Fibroblast of the conjunctiva (primary cell): ENCODE measurements at places on chromosomes 3 and 15.

DNA sequence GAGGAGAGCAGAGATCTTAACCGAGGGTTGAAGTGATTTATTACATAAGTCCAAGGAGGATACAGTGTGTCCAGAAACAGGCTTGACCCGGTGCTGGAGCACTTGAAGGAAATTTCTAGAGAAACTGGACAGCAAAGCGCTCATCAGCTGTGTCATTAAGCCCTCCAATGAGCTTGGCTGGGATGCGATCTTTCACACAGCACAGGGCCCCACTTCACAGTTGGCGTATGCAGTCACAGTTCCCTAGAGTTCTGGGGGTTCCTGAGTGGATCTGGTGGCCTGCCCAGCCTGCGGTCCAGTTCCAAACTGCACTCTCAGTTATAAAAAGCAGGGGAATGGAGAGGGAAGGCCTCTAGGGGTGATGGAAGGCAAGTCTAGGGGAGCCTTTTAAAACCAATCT, 13.6 kb downstream of the ST8SIA2 start:
- DNase-seq: no peak

DNA sequence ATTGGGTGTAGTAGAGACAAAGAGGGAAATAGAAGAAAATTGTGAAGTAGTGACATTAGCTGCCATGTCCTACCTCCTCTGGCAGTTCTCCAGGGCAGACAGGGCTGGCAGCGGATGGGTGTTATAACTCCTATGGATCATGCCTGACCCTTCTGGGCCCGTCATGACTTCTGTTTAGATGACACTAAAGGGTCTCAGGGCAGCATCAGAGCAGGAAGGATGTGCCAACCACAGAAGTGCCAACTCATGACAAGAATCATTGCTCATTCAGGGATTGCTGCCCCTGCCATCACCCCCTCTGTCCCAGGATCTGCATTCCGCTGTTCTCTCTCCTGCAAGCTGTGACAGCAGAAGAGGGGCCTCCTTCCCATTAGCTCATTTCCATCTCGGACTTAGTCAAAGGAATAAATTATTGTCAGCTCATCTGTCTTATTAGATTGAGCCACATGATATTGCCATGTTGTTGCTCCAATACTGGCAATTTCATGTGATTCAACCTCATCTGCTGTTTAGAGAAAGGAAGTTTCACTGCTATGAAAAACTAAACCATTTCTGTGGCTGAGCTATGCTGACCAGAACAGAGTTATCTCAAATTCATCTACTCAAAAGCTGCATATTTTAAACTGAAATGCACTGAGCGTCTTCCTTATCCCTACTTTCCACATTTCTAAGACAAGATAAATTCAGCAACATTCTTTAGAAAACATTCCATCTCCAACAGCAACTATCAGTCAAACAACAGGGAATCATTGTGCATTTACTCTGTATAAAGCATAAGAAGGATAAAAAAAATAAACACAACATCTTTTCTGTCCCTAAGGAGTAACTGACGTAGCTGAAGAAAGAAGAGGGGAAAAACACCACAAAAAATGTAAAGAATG, 271.6 kb downstream of the FHIT start:
- peak; percentile 23 for DNase-seq

- DNase-seq: no peak
Observed at GRCh38 chr3:178002113-178002512, 534.1 kb upstream of the KCNMB2 start.

DNA sequence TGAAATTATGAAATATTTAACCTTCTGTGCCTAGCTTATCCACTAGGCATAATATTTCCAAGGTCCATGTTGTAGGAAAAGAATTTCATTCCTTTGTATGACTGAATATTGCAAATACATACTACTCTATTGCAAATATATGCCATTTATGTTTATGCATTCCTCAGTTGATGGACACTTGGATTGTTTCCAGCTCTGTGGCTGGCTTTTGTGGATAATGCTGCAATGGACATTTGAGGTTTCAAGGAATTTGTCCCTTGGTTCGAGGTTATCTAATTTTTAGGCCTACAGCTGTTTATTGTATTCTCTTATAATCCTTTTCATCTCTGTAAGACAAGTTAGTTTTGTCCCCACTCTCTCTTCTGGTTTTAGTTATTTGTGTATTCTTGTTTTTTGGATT, 7.7 kb upstream of the AADACL2 start:
- DNase-seq: no peak

- peak; percentile 33 for DNase-seq
Observed at GRCh38 chr3:14548321-14548729, 8.2 kb upstream of the GRIP2 start.

DNA sequence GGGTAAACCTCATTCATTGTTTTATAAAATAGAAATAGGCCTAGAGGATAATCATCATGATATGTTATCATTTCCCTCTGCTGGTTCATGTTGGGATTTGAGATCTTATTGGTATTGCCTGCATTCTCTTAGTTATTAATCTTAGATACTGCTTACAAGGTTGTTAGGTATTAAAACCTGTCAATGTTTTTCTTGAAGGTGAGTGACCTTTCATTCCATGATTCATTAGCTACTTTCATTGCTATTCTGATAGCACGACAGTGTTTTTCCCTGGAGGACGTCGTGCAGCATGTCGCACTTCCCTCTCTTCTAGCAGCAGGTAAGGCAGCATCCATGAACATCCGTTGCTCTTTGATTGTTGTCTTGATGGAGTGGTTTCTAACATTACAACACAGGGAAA, 17.1 kb downstream of the P2RY12 start:
- no peak for DNase-seq

GRCh38 chr3:128408693-128409623, 57.7 kb downstream of the DNAJB8 start:
- no peak for DNase-seq

DNA sequence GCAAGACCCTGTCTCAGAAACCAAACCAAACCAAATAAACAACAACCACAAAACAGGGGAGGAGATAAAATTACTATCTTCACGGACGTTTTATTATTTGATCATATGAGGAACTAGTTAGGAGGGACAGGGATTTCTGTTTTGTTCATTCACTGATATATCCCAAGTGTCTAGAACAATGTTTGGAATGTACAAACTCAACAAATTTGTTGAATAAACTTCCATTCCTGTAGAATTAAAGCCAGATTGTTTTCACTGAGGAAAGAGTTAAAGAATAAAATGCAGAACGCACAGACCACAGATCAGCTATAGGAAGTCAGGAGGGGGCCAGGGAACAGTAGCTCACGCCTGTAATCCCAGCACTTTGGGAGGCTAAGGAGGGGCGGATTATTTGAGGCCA, 6.5 kb upstream of the STRC start:
- DNase-seq: no peak

GRCh38 chr3:16883723-16884083, 1.1 kb upstream of the PLCL2 start:
- DNase-seq: no peak

DNA sequence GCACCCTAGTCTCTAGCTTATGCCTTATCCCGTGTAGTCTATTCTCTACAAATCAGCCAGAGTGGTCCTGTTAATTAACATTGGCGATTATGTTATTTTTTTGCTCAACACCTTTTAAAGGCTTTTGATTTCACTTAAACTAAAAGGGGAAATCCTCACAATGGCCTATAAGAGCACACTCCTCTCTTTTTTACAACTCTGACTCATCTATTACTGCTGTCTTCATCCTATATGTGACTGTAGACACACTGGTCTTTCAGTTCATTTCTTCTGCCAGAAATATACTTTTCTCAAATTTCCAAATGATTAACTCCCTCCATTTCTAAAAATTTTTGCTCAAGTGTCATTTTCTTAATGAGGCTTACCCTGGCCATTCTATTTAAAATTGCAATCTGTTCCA, 143.4 kb downstream of the NSUN3 start:
- no peak for DNase-seq

- no peak for DNase-seq
Observed at GRCh38 chr3:73575953-73576352, 48.8 kb downstream of the PDZRN3 start.

DNA sequence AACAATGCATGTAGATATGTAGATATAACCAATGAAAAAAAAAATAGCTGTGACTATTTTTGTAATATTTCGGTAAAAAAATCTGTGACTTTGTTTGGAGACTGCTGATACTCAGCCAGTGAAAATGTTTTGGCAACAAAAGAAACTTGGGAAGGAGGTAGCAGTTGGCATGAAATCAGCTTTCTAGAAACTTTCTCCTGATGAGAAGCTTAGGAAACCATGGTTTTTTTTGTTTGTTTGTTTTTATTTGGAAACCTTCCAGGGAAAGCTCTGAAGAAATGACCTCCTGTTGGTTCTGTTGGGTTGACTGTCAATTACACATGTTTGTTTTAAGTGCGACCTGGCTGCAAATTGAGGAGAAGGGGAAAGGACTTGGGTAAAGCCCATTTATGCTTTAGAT, 445.9 kb downstream of the UNC13C start:
- DNase-seq: no peak

DNA sequence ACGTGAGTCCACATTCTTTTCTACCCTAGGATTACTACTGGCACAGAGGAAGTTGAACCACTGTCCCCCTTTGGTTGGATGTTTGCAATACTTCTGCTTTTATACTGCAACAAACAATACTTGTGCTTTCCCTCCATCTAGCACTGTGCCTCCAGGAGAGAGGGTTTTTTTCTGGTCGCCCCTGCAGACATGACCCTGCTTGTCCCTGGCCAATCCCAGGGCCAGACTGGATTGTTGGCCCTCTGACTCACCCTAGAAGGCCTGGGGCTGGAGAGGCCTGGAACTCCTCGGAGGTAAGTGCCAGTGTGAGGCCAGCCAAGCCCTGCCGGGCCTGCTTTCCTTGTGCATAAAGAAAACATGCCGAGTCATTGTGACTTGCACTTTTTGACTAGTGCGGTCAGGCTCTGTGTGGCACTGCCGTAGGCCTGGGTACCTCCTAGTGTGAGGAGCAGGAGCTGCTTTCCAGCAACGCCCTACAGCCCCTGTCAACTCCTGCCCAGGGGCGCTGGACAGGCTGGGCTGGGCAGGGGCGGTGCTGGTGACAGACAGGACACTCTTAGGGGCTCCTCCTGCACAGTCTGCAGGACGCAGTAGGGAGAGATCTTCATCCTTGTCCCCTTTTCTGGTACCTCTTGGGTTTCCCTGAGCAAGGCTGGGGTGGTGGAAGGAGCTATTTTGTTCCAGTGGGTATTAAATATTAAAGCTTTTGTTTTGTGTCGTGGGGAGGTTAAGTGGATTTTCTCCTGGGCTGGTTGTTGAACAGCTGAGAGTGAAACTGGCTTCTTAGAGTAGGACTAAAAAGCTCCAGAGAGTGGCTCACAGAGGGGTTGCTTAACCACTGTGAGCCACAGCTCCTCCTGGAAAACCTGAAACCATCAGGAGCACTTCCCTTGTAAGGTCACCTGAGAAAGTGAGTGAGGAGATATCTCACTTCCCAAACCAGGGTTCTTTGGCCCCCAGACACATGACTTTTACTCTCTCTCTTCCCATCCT, 14.4 kb upstream of the TKT start:
- DNase-seq: peak; percentile 95

DNA sequence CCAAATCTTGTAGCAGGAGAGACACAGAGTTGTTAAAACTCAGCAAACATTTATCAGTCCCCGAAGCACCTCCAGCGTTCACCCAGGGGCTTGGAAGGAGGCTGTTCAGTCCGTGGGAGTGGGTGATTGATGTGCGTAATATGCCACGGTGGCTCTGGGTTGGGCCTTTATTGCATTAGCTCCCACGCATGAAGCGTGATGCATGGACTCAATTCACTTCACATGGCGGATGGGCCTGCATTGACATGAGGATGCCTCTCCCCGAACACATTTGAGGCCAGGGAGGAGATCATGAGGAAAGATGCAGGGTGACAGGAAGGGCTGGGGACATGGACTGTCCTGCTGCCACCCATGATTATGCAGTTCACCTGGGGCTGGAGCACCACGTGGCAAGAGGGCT, 126.5 kb downstream of the FAM43A start:
- DNase-seq: no peak

GRCh38 chr3:29280404-29281093, at the start of gene RBMS3:
Gene RBMS3, plus strand, starts transcription at chr3:29281071.
- DNase-seq: peak; percentile 96

GRCh38 chr3:144128108-144128892, 156.7 kb downstream of the DIPK2A start:
- DNase-seq: no peak

DNA sequence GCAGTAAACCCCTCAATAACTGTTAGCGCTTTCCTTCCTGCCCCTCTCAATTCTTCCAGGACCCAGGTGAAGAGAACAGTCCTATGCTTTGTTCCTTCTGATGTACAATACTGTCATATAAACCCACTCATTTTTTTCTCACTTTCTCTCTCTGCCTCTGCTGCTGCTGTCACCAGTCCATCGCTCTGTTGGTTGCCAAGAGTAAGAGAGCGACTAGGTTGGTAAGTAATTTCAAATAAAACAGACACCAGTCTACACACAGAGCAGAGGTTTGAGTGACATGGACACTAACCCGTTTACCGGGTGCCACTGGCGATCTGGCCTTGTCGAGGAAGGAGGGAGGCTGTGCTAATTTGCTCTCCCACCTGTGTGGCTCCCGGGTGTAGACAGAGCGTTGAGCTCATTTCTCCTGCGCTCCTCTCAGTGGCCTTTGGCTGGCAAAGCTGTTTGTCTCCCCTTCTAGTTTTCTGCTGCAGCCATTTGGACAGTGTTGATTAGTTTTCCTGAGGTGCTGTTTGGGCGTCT, 215.4 kb downstream of the THSD4 start:
- no peak for DNase-seq

- DNase-seq: no peak
Observed at GRCh38 chr15:61780278-61780980, 279.8 kb downstream of the VPS13C start.

DNA sequence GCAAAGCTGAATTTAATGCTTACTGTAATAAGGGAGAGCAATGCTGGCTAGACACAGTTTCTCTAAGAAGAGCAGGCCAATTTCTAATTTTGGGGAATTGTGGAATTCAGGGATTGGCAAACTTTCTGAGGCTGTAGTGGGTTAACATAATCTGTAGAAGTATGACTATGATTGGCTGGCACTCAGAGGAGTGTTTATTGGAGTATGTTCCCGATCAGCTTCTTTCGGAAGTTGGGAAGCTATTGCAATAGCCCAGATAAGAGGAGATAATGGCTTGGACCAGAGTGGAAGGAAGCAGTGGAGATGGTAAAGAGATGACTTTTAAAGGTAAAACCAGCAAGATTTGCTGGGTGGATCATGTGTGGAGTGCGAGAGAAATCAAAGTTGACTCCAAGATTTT, 19.4 kb downstream of the TMOD3 start:
- no peak for DNase-seq

GRCh38 chr3:10666621-10667020, 149.4 kb upstream of the SLC6A11 start:
- DNase-seq: no peak

- DNase-seq: no peak
Observed at GRCh38 chr3:59308001-59308400, 258.2 kb upstream of the CFAP20DC start.

DNA sequence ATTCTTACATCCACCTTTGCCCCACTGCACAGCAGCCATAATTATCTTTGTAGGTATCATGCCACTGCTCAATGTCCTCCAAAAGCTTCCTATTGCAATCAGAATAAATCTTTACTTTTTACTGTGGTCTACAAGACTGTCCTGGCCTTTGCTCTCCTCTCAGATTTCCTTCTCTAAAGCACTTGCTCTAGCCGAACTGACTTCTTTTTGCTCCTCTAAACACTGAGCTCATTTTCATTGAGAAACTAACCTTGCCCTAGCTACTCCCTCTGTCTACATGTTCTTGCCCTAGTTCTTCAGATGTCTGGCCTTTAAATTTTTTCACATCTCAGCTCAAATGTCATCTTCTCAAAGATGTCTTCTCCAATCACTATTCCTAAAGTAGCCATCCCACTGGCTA, 342.8 kb downstream of the TBC1D5 start:
- DNase-seq: no peak
